ENCODE measurements at places on chromosomes 4 and X.

GRCh38 chr4:118265312-118266144 lies 87.3 kb downstream of the PRSS12 start:
- DNase-seq: no peak

DNA sequence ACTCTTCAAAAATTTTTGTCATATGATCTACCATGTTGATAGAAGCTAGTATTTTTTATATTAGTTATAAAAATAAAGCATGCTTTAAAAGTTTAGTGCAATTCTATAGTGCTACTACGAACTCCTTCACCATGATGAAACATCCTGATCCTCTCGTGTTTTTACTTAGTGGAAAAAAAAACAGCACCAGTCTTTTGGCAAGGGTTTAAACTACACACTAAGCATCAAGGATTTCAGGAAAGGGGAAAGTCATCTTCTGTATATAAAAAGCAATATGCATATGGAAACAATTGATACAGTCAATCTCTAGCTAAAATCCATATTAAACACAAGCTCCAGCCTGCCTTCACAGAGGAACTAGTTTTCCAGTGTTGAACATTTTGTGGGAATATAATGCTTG lies 18.7 kb downstream of the CHM start:
- DNase-seq: no peak

- peak; percentile 61 for DNase-seq
Observed at GRCh38 chrX:49079489-49080428, at the start of gene WDR45. Gene WDR45, minus strand, starts transcription at chrX:49079887. Its CDS starts 1,792 bp downstream, at chrX:49078095.

GRCh38 chr4:1354136-1354982 lies 7.4 kb downstream of the UVSSA start:
- no peak for DNase-seq

DNA sequence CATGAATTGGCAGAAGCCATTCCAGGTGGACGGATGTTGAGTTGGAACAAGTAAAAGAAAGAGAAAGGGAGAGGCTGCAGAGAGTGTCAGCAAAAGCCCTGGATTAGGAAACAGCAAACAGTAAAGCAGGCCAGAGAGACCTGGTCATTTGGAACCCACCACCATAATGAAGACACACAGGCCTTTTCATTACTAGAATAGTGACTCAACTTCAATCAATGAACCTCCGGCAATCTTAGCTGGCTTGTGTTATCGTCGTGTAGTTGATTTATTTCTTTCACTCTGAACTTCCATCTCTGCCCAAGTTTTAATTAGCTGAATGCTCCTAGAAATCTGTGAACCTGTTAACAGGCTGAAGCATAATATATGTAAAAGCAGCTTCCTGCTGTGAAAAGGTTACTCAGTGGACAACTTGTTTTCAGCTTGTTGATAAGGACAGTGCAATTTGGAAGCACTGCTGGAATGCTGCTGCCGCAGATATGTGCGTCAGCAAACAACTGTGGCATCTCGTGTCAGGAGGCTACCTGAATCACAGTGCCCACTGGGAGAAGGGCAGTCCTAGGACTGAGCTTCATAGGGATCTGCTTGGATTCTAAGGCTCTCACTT lies 68.8 kb downstream of the SPANXN4 start:
- DNase-seq: no peak

DNA sequence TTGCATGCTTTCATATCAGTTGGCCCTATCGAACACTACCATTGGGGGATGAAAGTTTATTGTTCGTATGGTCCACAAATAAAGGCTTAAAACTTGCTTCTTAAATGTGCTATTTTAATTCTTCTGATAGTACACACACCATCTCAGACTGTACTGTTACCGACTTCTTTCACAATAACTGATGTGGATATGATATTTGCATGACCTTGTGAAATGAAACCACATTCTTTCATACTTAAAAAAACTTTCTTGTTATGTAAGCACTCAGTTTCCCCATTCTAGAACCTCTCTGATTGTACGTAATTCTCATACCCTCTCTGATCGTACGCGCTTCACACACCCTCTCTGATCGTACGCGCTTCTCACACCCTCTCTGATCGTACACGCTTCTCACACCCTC lies 12.0 kb upstream of the WDR19 start:
- no peak for DNase-seq

- no peak for DNase-seq
Observed at GRCh38 chr4:1559896-1560650, 124.0 kb downstream of the FAM53A start.

GRCh38 chr4:122305853-122306252 lies 73.0 kb upstream of the ADAD1 start:
- no peak for DNase-seq

DNA sequence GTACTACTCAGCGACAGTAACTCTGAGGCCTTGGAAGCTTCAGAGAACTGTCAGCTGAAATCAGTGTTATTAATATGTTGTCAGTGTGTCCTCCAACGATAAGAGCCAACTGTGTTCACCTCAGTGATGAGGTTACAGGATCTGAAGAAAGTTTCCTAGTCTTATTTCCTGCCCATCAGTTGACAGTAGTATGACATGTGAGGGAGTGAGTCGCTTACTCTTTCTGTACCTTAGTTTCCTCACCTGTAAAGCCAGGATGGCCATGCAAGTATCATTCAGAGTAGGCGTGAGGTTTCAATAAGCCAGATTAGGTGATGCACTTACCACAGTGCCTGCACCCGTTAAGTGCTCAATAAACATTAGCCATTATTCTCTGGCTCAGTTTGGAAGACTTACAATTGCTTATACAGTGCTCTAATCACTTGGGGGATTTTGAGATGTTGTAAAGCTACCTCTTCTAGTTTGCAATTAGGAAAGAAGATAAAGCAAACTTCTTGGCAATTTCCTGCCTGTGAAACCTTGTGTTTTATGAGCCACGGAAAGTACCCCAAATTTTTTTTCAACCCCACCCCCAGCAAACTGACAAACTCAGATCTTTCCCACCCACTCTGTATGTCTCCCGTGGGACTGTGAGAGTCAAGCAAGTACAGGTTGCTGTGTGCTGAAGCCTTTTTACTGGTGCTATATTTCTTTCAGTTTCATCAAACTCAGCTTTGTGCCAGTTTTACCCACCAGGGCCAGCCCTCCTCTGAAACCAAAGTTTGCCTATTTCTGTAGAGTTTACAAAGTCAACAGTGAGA lies 62.2 kb downstream of the ANXA3 start:
- DNase-seq: no peak

DNA sequence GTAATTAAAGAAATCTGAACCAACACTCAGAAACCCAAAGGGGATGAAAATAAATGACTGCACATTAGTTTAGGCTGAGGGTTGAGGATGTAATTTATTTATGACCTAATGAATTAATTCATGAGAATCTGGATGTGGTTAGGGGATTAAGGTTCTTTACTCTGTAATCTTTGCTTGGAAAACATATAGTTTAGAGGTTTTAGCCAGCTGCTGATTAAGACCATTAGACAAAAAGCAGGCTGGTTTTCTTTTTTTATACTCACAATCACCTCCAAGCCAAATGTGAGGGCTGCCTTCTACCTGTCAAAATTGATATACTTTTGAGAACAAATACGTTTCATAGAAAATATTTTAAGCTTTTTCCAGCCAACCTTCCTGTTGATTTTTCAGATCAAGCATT lies 2705.8 kb downstream of the PCDH7 start:
- DNase-seq: no peak

- no peak for DNase-seq
Observed at GRCh38 chr4:36269101-36269500, 12.3 kb upstream of the DTHD1 start.

GRCh38 chrX:129346574-129346973 lies 176.7 kb downstream of the SMARCA1 start:
- no peak for DNase-seq

- no peak for DNase-seq
Observed at GRCh38 chr4:87121341-87122065, 98.9 kb downstream of the KLHL8 start.

DNA sequence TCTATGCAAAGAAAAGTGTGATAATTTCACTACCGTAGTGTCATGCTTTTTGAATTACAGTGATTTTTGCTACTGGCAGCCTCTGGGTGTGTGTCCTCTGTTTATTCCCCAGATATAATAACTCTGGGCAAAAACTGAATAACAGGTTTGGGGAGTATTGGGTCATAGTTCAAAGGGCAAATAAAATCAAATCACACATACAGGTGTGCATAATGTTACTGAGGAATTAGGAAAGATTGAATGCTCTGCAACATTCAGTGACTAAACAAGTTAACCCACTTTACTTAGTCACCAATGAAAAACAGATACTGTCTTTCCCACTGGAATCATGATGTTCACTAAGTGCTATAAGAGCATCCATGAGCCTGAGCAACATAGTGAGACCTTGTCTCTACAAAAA lies 224.3 kb downstream of the OPHN1 start:
- no peak for DNase-seq

DNA sequence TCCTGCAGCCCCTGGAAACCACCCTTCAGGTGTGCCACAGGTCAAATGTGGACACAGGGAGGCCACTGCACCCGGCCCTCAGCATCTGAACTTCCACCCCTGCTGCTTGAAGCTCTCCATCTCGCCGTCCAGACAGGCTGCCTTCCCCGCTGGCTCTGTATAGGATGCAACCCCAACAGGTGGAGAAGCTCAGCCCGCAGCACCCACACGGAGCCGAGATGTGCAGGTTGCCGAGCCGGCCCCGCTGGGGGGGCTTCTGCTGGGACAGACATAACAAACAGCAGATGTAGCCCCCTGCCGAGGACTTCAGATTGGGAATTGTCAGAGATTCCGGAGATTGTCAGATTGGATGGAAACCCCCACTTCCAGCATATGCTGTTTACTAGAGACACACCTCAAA lies 20.5 kb downstream of the TMEM187 start:
- no peak for DNase-seq

DNA sequence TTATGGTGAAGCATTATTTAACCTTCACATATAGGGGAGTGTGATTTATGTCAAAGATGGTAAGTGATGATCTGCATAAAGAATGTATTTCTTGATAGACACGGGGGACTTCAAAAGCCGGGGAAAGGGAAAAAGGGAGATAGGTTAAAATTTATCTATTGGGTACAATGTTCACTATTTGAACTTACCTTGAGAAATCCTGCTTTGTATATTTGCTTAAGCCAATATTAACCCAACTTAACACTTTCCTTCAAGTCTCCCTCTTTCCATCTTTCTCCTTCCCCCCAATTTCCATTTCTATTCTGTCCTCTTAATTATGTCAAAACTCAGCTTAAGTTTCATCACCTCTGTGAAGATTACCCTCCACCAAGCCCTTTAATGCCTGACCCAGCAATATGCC lies 149.0 kb upstream of the ANK2 start:
- DNase-seq: no peak

DNA sequence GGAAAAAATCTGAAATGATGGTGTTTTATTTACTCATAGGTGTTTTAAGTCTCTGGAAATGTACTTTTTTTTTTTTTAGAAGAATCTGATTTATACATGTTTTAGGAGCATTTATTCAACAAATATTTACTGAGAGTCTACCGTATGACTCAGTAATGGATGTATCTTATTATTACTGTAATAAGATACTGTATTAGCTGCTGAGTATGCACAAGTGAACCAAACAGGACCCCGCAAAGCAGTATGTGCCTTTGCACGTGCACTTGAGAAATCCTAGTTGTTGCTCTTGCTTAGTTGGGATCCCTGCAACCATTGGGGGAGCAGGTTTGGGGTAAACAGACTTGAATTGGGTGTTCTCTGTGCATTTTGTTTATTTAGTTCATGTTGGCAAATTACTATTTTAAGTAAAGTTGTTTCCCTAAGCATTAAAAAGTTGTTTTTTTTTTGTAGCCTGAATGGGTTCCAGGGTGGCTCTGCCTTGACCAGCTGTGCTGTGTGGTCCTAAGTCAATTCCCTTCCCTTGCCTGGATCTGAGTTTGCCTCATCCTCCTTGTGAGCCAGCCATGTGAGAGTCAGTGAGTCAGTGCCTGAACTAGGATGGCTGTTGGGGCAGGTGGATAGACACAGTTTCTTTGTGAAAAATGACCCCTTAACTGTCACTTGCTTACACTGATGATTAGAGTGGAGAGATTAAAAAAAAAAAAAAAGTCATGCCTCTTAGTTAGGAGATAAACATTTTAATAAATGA lies 27.7 kb downstream of the DCUN1D4 start:
- DNase-seq: no peak

- DNase-seq: no peak
Observed at GRCh38 chr4:15718959-15719358, 16.1 kb downstream of the BST1 start.

DNA sequence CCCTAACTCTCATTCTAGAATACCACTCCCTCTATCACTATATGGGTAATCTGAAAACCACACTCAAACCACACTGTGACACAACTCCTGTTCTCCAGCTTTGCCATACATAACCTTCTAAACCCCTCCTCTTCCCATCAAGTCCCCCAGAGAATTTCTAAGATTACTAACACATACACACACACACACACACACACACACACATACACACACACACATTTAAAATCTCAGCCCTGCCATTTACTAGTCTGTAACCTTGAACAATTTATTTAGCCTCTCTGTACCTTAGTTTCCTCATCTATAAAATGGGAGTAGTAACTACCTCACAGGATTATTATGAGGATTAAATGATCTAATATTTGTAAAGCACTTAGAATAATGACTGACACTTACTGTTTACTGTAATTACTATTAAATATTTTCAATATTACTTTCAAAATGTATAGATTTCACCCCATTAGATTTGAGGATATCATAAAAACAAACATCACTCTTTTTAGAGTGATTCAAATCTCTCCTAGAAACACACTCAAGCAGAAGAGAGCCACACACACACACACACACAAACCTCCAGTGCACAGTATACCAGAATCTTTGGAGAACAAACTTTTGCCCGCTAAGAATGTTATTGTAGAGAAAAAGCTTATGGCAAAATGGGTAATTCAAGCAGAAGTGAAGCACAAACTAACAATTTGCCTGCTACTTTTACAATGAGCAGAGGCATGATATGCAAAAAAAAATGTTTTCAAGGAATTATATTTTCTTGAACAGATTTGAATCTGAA lies 3.8 kb downstream of the ANKRD50 start:
- no peak for DNase-seq

DNA sequence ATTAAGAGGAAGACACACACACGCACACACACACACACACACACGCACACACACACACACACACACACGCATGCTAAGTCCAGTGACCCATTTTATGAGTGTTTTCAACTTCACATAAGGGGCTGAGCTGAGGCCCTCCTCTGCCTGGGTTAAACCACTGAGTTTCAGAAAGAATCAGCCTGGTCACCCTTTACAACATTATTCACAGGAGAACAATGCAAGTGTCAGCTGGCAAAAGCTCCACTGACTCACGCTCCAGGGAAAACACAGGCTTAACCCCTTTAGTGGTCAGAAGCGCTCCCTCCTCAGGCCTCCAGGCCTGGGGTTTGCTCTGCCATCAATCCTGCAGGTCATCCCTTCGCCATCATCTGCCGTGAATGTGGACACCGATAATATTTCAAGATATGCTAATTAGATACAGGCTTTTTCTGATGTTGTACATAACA lies 46.9 kb downstream of the ACOX3 start:
- DNase-seq: peak; percentile 96

DNA sequence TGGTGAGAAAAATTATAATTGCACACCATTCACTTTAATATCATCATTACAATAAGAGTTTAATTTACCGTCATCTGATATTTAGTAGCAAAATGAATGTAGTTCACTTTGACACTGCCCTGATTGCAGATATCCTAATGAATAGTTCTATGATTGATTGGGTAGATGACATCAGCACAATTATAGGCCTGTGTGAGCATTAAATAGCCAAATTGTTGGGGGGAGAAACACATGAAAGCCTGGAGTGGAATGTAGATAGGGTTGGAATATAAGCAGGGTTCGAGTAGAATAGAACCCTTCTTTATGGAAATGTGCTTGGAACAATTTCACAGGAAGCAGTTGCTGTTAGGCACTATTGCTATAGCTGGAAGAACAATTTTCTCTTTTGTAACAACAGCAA lies 1526.2 kb downstream of the RPA4 start:
- DNase-seq: no peak

GRCh38 chr4:174352061-174352819 lies 68.5 kb downstream of the CEP44 start:
- DNase-seq: no peak
